EL (cell line): ENCODE measurements at places on chromosomes 4 and X.

DNA sequence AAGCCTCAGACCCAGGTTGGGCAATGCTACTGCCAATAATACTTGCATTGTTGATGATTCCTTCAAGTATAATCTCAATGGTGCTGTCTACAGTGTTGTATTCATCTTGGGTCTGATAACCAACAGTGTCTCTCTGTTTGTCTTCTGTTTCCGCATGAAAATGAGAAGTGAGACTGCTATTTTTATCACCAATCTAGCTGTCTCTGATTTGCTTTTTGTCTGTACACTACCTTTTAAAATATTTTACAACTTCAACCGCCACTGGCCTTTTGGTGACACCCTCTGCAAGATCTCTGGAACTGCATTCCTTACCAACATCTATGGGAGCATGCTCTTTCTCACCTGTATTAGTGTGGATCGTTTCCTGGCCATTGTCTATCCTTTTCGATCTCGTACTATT, 7.4 kb downstream of the LPAR4 start:
- DNase-seq = no peak

GRCh38 chr4:41579526-41579925, 41.6 kb downstream of the LIMCH1 start:
- no peak for DNase-seq

DNA sequence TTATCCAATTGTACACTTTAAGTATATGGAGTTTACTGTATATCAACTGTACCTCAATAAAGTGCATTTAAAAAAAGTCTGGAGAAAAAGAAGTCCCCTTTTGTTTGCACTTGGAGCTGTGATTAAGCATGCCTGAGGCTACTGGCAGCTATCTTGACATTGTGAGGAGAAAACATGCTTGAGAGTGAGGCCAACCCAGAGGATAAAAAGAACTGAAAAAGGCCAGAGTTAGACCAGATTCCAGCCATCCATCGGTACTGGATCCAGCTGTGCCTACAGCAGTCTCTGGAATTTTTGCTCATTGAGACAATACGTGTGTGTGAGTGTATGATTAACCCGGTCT, 57.4 kb downstream of the LGI2 start:
- DNase-seq = peak; percentile 59

GRCh38 chr4:11297201-11297600, 131.5 kb downstream of the HS3ST1 start:
- no peak for DNase-seq

- no peak for DNase-seq
These were observed 207.1 kb downstream of the GUCY2F start for GRCh38 chrX:109274806-109275205.

DNA sequence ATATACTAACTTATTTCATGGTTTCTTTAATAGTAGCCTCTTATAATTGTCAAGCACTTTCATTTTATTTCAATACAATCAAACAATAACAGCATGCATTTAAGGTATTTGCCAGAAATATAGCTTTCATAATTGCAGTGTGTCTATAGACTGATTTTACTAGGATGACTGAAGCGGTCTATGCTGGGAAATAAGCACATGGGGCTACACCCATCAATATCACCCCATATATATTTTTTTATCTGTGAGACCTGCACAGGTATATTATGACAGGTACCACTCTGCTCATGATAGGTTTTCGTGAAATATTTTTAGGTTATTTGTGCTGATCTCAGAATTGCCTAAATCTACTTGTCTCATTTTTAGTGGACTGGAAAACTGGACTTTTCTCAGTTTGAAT, 229.1 kb upstream of the PITX2 start:
- DNase-seq = no peak

- DNase-seq = peak; percentile 23
These were observed 238.8 kb downstream of the GRIA3 start for GRCh38 chrX:123422875-123423274.

DNA sequence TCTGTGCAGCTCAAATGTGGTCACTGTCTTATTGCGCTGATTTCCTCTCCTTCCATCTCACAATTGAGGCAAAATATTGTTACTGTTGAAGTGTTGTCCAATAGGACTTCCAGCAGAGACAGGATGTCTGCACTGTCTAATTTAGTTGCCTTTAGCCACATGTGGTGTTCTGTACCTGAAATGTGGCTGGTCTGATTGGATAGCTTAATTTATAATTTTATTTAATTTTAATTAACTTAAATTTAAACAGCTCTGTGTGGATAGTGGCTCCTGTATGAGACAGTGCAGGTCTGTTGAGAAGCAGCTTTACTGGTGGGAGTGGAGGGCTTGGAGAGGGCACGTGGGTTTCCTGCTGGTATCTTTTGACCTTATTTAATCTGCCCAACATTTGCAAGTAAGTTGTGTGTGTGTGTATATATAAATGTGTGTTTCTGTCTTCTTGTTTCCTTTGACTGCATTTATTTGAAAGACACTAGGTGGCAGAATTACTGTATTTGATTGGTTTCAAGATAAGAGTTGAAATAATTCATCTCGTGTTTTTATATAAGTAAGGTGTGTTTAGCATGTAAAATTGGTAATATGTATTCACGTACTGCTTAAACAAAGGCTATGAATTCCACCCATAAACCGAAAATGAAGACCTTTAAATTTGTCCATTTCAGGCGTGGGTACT, 55.3 kb upstream of the MSANTD1 start:
- DNase-seq = no peak

DNA sequence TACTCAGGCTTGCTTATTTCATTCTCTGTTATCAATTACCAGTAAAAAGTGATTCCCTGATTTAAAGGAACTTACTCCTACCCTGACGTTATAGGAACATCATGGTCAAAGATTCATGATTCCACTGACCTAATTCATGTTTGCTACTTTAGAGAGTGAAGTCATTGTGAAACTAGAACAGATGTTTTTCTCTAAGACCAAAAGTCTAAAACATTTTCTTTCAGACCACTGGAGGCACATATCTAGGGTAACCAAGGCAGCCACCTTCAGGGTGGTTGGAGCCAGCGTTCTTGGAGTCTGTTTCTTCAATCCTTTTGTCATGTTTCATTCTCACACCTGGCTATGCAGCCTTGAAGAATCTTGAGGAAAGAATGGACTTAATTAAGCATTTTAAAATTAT, 77.8 kb downstream of the GALNTL6 start:
- no peak for DNase-seq

- peak; percentile 54 for DNase-seq
These were observed 57.0 kb downstream of the PLAC1 start for GRCh38 chrX:134601240-134601765.

GRCh38 chr4:55398966-55399365, 3.2 kb downstream of the TMEM165 start:
- peak; percentile 13 for DNase-seq

GRCh38 chr4:3361896-3362295, 69.1 kb downstream of the RGS12 start:
- no peak for DNase-seq

DNA sequence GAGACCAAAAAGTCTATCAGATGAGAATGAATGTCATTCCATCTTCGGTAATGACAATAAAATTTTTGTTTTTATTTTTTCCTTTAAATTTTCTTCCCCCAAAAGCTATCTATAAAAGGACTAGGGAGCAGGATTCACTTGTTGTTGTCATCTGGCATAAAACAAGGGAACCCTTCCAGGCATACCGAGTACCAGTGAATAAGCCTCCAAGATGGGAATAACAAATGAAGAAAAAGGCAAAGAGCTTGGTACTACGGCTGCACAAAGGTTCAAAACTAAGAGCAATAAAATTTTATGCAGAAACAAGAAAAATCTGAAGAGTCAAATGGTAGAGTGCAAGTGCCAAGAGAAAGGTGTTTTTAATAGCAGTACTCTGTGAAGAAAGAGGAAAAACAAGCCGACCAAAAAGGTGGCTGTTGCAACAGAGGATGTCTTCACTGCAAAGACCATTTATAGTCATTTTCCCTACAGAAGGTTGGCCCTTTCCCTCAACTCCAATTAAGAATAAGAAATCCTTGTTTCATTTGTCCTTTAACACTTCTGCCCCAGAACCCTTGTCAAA, 25.8 kb downstream of the PPP3CA start:
- DNase-seq = no peak

DNA sequence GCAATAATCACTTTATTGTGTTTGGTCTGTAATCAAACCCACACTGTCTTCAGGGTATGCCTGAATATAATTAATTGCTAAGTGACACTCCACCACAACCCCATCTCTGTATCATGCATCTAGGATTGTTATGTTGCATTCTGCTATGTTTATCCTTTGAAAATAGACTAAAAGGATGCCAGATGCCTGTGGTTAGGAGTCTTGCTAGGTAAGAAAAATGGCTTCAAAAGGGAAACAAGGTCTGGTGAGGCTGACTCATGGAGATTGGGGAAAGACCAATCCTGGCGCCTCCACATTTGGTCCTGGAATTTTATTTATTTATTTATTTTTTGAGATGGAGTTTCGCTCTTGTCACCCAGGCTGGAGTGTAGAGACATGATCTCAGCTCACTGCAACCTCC, 360.5 kb upstream of the SLC7A11 start:
- no peak for DNase-seq

GRCh38 chr4:76898949-76899645, 1.2 kb upstream of the SOWAHB start:
- no peak for DNase-seq

- no peak for DNase-seq
These were observed 285.0 kb upstream of the AADAT start for GRCh38 chr4:170374770-170375169.

GRCh38 chrX:130834149-130834548, 68.9 kb downstream of the ENOX2 start:
- no peak for DNase-seq

DNA sequence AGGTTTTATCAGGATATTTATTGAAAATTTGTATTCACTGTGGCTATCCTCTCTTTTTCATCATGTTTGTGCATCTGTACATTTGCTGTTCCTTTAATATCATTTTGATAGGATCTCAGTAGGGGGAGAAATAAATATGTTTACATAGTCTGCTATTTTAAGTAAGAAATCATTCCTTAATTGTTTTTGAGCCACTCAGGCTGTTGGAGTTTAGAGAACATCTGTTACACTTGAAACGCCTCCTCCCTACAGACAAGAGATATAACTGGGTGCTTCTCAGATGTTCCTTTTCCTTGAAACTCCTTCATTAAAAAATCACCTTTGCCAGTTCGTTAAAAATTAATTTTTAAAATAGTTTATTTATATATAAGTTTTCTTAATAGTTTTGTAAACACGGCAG, 59.4 kb downstream of the QRFPR start:
- DNase-seq = no peak

DNA sequence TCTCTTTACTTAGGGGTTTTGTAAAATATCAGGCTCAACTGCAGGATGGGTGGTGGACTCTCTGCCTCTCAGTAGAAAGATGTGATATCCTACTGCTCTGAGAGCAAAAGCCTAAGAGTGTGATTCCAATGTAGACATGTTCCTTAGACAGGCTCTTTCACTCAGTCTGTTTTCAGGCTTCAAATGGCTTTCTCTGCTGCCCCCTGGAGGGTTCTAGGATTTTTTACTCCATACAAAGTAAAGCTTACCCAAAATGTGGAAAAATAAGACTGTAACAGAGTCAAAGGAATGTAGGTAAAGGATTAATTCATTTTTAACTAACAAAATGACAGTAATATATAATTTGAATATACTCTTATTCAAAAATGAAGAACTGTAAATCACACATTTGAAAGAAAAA, 32.1 kb downstream of the ZGRF1 start:
- peak; percentile 49 for DNase-seq

DNA sequence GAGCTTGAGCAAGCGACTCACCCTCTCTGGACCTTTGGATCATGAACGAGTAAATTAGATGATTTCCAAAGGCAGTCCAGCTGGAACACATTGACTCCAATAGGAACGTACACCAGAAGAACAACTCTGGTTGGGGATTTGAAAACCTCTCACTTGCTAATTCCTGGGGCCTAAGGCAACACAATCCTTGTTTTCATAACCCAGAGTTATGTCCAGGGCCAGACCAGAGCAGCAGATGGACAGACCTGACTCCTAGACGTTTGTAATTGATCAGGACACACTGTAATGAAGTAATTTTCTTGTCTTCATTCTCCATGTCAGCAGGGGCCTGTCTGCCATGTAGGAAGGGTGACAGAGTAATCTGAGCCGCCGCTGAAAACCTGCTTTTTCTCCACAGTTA, 283.9 kb downstream of the IDS start:
- DNase-seq = no peak

- peak; percentile 35 for DNase-seq
These were observed 764 bp upstream of the MTHFD2L start for GRCh38 chr4:74157154-74157553.

DNA sequence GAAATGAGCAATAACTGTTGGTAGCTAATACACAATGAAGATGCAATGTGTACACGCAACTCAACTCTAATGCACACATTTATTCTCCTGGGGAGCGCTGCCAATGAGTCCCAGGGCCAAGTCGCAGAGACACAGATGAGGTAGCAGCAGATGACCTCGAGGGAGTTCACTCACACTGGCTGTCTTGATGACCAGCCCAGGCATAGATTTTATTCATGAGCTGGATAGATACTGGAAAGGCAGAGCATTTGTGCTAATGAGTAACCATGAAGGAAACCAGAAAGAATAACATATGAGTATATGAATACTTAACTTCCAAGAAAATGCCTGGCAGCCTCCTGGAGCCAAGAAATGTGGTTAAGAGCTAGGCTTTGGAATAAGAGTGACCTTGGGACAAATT, 42.3 kb downstream of the RASL11B start:
- no peak for DNase-seq

DNA sequence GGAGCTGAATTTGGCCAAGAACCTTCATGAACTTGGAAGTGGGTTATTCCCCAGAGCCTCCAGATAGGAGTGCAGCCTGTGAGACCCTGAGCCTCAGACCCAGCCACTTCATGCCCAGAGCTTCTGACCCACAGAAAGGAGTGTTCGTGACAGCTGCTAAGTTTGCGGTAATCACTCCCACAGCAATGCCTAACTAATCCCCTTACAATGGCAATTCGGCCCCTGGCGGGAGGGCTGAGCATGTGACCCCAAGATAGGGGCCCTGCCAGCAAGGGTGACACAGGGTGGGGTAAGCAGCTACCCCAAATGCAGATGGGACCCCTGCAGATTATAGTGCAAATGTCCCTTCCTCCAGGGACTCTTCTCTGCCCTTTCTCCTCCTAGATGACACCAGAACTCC, 22.5 kb downstream of the PNMA6E start:
- no peak for DNase-seq

GRCh38 chr4:45629717-45630116, 494.1 kb downstream of the GABRG1 start:
- DNase-seq = no peak

- no peak for DNase-seq
These were observed 2.3 kb downstream of the ODAM start for GRCh38 chr4:70197842-70198241.

GRCh38 chr4:76546759-76547742, 112.0 kb downstream of the SHROOM3 start:
- DNase-seq = peak; percentile 85

DNA sequence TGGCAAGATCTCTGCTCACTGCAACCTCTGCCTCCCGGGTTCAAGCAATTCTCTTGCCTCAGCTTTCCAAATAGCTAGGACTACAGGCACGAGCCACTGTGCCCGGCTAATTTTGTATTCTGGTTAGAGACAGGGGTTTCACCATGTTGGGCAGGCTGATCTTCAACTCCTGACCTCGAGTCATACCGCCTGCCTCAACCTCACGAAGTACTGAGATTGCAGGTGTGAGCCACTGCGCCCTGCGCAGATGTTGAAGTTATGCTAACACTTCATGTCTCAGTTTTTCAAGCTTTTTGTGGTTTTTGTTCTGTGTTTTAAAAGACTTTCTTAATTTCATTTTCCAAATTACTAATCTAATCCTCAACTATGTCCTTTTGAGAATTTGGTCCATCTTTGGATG, 154.4 kb upstream of the TLL1 start:
- DNase-seq = no peak
